Ascending aorta (tissue), 2 donors: ENCODE measurements at places on chromosomes 7 and 10.

DNA sequence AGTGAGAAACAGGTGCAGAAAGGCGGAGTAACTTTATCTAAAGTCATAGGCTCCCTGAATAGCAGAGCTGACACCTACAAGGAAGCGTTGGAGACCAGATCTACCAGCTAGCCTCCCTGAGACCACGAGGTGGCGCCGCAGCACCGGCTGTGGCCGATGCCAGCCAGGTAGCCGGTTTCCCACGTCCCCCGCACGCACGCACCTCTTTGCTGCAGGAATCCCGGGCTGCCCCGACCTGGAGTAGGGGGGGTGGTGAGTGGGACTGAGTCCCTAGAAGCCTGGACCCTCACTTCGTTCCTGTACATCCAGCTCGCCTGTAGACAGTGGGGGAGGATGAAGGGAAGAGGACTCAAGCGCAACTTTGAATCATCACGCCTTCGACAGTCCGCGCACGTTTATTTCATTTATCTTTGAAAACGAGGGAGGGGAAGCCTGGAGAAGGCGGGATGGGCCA is 3.7 kb downstream of the ELOVL3 start:
- peak; percentile 87 for DNase-seq
- H3K27me3 ChIP-seq, result peaks cover 20% of the 10 kb centered on the region
- no peak overlapping the region for H3K27ac ChIP-seq
- H3K36me3 ChIP-seq, result no peaks in the 10 kb centered on the region
- peak overlapping the region; percentile 72 for H3K4me3 ChIP-seq
- peaks cover 18% of the 10 kb centered on the region for H3K4me1 ChIP-seq

- H3K4me3 ChIP-seq, result no peak overlapping the region
- no peaks in the 10 kb centered on the region for H3K27me3 ChIP-seq
- H3K27ac ChIP-seq, result no peak overlapping the region
Observed at GRCh38 chr7:126501617-126502016, 751.1 kb downstream of the GRM8 start.

GRCh38 chr7:66152371-66153191 is 37.9 kb downstream of the CRCP start:
- H3K4me3 ChIP-seq, result no peak overlapping the region
- no peak for DNase-seq
- no peaks in the 10 kb centered on the region for H3K27me3 ChIP-seq
- H3K36me3 ChIP-seq, result peaks cover 30% of the 10 kb centered on the region
- peak overlapping the region; percentile 54 for H3K27ac ChIP-seq

GRCh38 chr10:44801383-44802327 is 109.5 kb upstream of the TMEM72 start:
- H3K27me3 ChIP-seq, result no peaks in the 10 kb centered on the region
- DNase-seq, result peak; percentile 17
- H3K36me3 ChIP-seq, result no peaks in the 10 kb centered on the region

- H3K27me3 ChIP-seq, result no peaks in the 10 kb centered on the region
- no peak overlapping the region for H3K4me3 ChIP-seq
- no peak for DNase-seq
- no peak overlapping the region for H3K27ac ChIP-seq
Observed at GRCh38 chr7:698515-699475, 27.7 kb upstream of the DNAAF5 start.

DNA sequence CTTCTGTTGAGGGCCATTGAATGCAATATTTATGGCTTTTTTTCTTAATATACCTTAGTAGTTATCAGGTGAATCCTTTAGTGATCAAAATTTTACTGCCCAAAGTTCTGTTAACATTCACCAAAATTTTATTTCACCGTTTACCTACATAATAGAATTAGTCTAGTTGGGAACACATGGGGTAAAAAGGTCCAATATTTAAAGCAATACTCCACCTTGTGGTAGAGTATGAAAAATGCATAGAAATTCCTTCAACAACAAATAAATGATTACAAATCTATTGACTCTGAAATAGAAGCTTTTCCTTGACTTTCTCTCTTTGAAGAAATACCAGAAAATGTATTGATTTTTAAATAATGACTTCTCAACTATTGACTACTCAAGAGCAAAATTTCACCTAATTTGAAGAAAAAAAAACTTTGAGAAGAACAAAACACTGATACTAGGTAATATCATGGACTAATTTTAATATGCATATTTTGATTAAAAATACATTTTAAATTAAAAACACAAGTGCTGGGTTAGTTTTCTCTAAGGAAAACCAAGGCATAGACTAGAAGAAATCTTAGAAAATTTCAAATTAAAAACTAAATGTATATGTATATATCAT is 43.3 kb downstream of the POLR1F start:
- no peaks in the 10 kb centered on the region for H3K4me1 ChIP-seq
- H3K27ac ChIP-seq, result no peak overlapping the region
- no peaks in the 10 kb centered on the region for H3K36me3 ChIP-seq
- no peak for DNase-seq

GRCh38 chr7:40753455-40753854 is 618.6 kb downstream of the SUGCT start:
- no peaks in the 10 kb centered on the region for H3K36me3 ChIP-seq
- H3K27me3 ChIP-seq, result no peaks in the 10 kb centered on the region
- H3K27ac ChIP-seq, result no peak overlapping the region
- DNase-seq, result no peak
- H3K4me3 ChIP-seq, result no peak overlapping the region
- no peaks in the 10 kb centered on the region for H3K4me1 ChIP-seq

- no peak within 1 kb of the TSS for H3K27ac ChIP-seq
- H3K4me1 ChIP-seq, result peaks cover 9% of the 10 kb centered on the region
- peak; percentile 75 for DNase-seq
Observed at GRCh38 chr7:124765401-124766352, at the start of gene GPR37. Gene GPR37 (minus strand): TSS chr7:124765792. CDS start chr7:124764976, 816 bp downstream.

DNA sequence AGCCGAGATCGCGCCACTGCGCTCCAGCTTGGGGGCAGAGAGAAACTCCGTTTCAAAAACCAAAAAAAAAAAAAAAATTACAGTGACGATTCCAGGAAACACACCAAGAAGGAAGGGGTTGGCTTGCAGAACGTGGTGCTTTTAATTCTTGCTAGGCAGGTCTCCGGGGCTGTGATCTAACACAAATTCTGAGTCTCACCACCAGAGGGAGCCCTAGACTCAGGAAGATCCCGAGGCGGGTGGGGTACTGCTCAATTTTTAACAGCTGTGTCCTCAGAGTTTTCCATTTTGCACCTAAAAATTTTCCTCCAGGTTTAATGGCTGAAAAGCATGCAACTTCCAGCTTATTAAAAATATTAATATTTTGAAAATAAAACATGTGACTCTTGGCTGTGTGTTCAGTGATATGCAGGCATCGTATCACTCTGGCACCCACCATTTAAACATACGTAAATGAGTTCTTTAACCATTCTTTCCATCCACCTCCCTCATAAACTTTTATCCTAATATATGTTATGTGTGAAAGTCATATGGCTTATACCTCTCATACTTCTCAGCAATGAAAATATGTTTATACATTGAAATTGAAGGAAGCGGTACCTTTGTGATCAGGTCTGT is 26.5 kb upstream of the NUB1 start:
- H3K4me3 ChIP-seq, result no peak overlapping the region
- peaks cover 12% of the 10 kb centered on the region for H3K4me1 ChIP-seq
- H3K27ac ChIP-seq, result no peak overlapping the region
- DNase-seq, result peak; percentile 88
- no peaks in the 10 kb centered on the region for H3K27me3 ChIP-seq

GRCh38 chr7:116828281-116828680 is 34.1 kb upstream of the CAPZA2 start:
- H3K27me3 ChIP-seq, result no peaks in the 10 kb centered on the region
- no peak overlapping the region for H3K27ac ChIP-seq
- DNase-seq, result no peak
- H3K4me1 ChIP-seq, result no peaks in the 10 kb centered on the region
- no peak overlapping the region for H3K4me3 ChIP-seq
- no peaks in the 10 kb centered on the region for H3K36me3 ChIP-seq

DNA sequence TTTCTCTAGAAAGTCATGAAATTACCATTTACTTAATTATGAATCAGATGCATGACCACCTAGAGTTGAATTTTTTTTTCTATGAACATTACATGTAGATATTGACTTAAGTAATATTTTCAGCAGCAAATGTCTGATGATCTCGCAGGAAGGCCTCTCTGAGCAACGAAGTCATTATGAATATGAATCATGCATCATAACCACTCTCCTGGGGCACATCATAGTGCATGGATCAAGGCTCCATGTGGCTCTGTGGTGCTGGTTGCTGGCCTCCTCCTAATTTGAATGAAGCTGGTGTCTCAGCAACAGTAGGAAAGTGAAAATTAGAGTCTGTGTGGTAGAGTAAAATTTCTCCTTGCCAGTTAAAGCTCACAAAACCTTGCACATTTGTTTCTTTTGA is 121.4 kb upstream of the INHBA start:
- H3K36me3 ChIP-seq, result no peaks in the 10 kb centered on the region
- no peak for DNase-seq
- H3K27me3 ChIP-seq, result no peaks in the 10 kb centered on the region

- no peak overlapping the region for H3K4me3 ChIP-seq
- H3K36me3 ChIP-seq, result no peaks in the 10 kb centered on the region
- no peak for DNase-seq
- no peak overlapping the region for H3K27ac ChIP-seq
- H3K27me3 ChIP-seq, result no peaks in the 10 kb centered on the region
Observed at GRCh38 chr10:124725791-124726190, 18.4 kb downstream of the FAM53B start.

DNA sequence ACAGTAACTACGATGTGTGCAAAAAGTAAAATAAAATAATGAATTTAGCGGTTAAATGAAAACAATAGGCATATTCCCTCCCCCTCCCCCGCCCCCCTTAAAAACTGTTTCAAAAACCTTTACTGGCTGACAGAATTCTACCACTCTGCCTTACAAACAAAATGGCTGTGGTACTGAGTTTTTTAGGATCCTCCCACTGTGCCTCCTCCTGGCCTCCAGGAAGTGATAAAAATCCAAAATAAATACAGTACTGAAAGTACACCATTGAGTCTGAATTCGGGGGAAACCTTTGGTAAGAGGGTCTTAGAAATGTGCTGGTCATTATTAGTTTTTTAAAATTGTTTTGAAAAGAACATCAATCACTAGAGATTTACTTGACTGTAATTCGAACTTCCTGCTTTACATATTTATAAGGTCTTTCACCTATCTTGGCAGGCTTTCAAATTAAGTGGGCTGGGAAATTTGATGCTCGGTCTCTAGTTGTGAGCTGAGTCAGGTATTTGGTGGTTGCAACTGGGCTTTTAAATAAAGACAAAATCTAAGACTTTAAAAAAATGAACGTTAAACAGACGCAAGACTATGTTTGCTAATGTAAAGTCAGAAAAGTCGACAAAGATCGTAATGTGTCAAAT is 32.5 kb upstream of the EPC1 start:
- peak overlapping the region; percentile 70 for H3K4me3 ChIP-seq
- H3K27me3 ChIP-seq, result no peaks in the 10 kb centered on the region
- DNase-seq, result no peak
- H3K36me3 ChIP-seq, result no peaks in the 10 kb centered on the region
- H3K4me1 ChIP-seq, result peaks cover 10% of the 10 kb centered on the region
- peak overlapping the region; percentile 63 for H3K27ac ChIP-seq

DNA sequence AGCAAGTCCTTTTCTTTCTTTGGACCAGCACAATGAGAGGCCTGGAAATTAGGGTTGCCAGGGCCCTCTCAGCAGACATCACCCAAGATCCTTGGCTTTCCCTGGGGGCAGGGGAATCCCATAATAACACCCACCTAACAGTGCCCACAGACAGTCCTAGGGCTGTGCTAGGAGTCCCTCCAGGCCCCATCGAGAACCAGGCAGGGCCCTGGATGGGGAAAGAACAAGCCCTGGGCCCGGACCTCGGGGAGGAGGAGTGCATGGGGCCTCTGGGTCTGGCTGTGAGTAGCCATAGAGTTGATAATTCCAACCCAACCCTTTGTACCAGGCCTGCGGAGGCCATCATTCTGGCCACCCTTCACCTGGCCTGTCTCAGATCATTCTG is 201.2 kb upstream of the ZMIZ1 start:
- H3K36me3 ChIP-seq, result no peaks in the 10 kb centered on the region
- no peaks in the 10 kb centered on the region for H3K27me3 ChIP-seq
- H3K27ac ChIP-seq, result no peak overlapping the region
- peaks cover 3% of the 10 kb centered on the region for H3K4me1 ChIP-seq
- no peak overlapping the region for H3K4me3 ChIP-seq
- DNase-seq, result no peak

- no peak for DNase-seq
- H3K4me1 ChIP-seq, result no peaks in the 10 kb centered on the region
- H3K27me3 ChIP-seq, result no peaks in the 10 kb centered on the region
- no peak overlapping the region for H3K27ac ChIP-seq
Observed at GRCh38 chr10:35569111-35569707, 35.9 kb upstream of the GJD4 start.

- H3K4me3 ChIP-seq, result no peak overlapping the region
- no peak overlapping the region for H3K27ac ChIP-seq
- H3K4me1 ChIP-seq, result no peaks in the 10 kb centered on the region
- H3K27me3 ChIP-seq, result no peaks in the 10 kb centered on the region
- no peaks in the 10 kb centered on the region for H3K36me3 ChIP-seq
- DNase-seq, result no peak
Observed at GRCh38 chr7:26603631-26604030, 260.8 kb downstream of the SKAP2 start.

- no peak overlapping the region for H3K4me3 ChIP-seq
- no peak overlapping the region for H3K27ac ChIP-seq
- DNase-seq, result no peak
- no peaks in the 10 kb centered on the region for H3K4me1 ChIP-seq
- H3K36me3 ChIP-seq, result no peaks in the 10 kb centered on the region
Observed at GRCh38 chr7:50312250-50313162, 8.0 kb downstream of the IKZF1 start.

- no peaks in the 10 kb centered on the region for H3K27me3 ChIP-seq
- no peak overlapping the region for H3K4me3 ChIP-seq
- DNase-seq, result no peak
- H3K4me1 ChIP-seq, result peaks cover 32% of the 10 kb centered on the region
- H3K36me3 ChIP-seq, result no peaks in the 10 kb centered on the region
- no peak overlapping the region for H3K27ac ChIP-seq
Observed at GRCh38 chr7:151432658-151433521, 7.1 kb downstream of the CRYGN start.

DNA sequence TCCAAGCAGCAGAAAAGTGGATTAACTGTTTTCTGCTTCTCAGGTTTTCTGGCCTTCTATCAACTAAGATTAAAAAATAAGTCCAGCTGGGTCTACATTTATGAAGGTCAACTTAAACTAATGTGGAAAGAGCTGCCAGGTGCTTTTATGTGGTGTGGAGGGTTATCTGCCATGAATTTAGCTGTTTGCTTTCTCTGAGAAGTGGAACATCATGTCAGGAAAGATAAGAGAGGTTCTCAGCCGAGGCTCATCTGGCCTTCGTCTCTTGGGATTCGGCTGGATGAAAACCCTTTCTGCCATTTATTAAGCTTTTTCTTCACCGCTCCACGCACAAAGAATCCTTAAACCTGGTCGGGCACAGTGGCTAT is 5.5 kb downstream of the PTPRN2 start:
- no peak for DNase-seq
- H3K4me3 ChIP-seq, result no peak overlapping the region
- no peak overlapping the region for H3K27ac ChIP-seq
- no peaks in the 10 kb centered on the region for H3K27me3 ChIP-seq

DNA sequence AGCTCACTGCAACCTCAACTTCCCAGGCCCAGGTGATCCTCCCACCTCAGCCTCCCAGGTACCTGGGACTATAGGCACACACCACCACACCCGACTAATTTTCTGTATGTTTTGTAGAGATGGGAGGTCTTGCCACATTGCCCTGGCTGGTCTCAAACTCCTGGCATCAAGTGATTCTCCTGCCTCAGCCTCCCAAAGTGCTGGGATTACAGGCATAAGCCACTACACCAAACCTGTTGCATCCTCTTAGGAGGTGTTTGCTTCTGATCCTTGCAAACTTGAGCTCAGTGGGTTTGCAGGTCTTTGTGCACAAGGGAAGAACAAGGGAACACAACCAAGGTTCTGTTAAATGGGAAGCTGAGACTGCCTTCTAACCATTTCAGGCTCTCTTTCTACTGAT is 184.6 kb downstream of the ARHGAP12 start:
- H3K27ac ChIP-seq, result no peak overlapping the region
- peaks cover under 1% of the 10 kb centered on the region for H3K4me1 ChIP-seq
- H3K4me3 ChIP-seq, result no peak overlapping the region
- H3K27me3 ChIP-seq, result no peaks in the 10 kb centered on the region
- H3K36me3 ChIP-seq, result no peaks in the 10 kb centered on the region
- no peak for DNase-seq
